ENCODE measurements at places on chromosomes 5 and 9.
A peak's percentile ranks its signal among the peaks of the same experiment; 100 is the strongest.

DNA sequence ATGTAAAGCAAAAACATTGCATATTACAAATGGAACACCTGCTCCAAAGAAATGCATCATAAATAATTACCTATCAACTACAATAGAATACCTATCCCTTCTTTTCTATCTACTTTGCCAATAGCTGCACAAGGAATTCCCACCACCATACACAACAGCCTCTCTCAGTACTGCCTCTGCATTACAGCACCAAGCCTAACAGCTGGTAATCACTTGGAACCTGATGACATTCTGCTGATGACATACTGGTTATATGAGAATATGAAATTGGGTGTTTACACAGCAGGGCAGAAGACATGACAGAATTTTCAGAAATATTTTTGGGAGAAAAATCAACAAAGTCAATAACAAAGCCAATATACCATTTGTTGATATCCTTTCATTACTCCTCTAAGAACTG, 43.2 kb downstream of the PSMB7 start:
- no peak for DNase-seq

DNA sequence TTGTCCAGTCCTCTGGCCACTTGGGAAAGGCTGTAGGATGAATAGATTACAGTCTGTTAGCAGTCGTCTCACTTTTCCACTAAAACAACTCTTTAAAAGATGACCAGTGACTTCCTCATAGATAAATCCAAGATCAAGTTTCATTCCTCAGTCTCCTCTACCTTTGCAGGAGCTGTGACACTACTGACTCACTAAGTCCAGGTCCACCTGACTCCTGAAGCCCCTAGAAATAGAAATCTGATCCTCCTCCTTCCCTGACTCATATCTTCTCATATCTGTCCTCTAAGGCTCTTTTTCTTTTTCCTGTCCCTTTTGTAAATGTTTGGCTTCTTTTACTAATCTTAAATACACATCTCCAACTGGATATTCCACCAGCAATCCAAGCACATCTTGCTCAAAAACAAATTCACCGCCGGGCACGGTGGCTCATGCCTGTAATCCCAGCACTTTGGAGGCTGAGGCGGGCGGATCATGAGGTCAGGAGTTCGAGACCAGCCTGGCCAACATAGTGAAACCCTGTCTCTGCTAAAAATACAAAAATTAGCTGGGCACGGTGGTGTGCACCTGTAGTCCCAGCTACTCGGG, 2.6 kb downstream of the CCDC125 start:
- DNase-seq, result no peak

GRCh38 chr9:74503666-74504065, 6.5 kb downstream of the RORB start:
- no peak for DNase-seq

- DNase-seq, result no peak
These were observed 131.5 kb upstream of the GRHPR start for GRCh38 chr9:37290940-37291485.

DNA sequence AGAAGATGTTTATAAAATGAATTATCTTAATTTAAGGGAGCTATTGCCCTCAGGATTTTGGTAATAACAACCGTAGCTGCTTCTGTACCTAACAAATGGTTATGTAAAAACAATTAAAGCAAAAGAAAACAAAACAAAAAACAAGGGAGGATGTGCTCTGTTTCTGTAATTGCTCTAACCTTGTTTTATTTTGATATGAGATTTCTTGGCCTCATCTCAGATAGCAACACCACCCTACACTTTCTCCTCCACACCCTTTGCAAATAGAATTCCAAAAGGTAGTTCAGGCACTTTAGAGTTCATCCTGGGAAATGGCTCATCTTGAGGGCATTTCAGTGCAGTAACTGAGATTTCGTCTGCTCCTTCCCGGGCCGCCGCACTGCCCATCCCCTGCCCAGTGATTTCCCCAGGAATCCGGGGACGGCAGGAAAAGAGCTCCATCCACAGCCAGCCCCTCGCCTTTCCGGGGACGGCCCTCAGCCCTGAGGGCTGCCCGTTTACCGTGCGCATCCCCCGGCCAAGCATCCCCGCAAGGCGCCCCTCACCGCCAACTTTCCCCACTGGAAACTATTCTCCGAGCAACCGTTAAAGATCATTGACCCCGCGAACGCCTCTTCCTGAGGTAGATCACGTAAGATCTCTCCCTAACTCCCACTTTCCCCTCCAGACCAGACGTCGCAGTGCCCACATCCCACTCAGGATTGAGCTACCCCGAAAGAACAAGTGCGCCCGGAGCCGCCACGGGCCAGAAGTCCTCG, 1.2 kb downstream of the FNBP1 start:
- no peak for DNase-seq

GRCh38 chr9:130042885-130043653, at the start of gene FNBP1:
FNBP1 (minus strand) TSS chr9:130043189; CDS start chr9:130042975, 214 bp downstream.
- DNase-seq, result peak; percentile 80

GRCh38 chr5:170597109-170597751, 93.4 kb downstream of the KCNIP1 start:
- no peak for DNase-seq

DNA sequence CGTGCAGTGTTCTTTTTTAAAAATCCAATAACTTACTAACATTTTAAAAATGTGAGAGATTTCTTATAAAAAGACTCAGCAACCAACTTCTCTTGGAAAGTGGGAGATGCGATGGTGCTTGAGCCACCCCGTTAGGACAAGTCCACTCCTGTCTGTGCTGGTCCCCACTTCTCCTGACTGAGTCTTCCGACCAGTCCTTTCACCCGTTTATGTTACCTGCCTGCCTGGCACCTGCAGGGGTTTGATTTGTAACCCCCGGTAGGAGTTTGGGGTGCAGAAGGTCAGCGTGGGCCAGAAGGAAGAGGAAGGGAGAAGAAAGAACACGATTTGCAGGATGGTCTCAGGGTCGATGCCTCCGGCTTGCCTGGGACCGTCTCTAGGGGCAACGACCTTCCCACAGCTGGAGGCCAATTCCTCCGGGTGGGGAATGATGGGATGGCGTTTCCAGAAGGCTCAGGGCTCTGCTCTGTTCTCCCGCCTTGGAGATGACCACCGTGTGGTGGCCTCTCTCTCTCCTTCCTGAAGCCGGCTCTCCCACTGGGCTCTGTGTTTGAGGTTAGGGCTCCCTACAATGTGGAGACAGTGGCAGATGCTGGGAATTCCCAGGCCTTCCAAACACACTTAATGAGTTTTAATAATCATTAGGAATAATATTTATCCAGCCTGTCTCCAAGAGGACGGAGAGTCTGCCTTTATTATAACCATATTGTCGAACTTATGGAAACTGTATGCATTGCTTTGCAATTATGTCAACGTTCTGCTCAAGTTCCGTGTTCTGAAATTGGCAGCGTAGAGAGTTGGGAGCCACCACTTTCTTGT, 14.8 kb downstream of the COL27A1 start:
- DNase-seq, result no peak

DNA sequence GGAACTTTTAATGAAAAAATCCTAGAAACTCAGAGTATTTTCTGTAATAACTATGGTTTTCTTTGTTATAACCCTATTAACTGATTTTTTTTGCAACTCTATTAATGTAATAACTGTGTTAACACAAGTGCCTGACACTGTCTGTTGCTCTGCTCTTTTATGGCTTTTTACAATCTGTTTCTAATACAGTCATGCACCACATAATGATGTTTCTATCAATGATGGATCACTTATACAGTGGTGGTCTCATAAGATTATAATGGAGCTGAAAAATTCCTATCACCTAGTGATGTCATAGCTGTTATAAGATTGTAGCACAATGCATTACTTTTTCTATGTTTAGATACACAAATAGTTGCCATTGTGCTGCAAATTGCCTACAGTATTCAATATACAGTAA, 123.1 kb upstream of the SV2C start:
- no peak for DNase-seq

DNA sequence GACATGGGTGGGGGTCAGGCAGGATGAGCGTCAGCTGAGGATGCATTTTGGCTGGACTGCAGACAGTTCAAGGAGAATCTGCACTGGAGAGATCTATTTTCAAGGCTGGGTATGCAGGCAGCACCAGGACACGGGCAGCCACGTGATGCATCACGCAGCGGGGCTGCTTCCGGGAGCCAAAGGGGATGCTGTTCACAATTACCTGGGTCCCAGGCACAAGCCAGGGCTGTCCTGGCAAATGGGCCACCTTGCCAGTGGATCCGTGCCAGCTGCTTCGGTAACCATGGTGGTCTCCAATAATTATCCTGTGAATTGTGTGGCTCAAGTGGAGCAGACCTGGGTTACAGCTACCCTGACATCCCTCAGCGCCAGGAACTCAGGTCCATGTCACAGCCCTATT, 17.5 kb downstream of the DBH start:
- DNase-seq, result no peak

- no peak for DNase-seq
These were observed 26.2 kb downstream of the ARL14EPL start for GRCh38 chr5:116058346-116058936.

GRCh38 chr9:35904338-35904737, 1.7 kb upstream of the HRCT1 start:
- no peak for DNase-seq

DNA sequence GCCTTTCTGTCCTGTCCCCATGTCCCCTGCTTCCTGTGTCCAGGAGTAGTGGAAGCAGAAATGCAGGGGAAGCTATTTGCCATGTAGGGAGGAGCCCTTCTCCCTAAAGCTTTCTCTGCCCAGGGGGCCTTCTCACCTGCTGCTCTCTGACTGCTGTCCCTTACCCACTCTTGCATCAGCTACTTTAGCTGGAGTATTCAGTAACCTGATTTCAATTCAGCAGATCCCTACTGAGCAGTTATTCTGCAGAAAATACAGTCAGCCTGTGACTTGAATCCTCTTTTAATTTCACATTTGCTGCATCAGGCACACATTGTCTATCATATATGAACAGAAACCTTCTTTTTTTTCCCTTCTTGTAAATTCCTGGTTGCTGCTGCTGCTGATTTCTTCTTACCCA, 90.4 kb downstream of the MVB12B start:
- no peak for DNase-seq

- DNase-seq, result no peak
These were observed 517.0 kb downstream of the GADD45G start for GRCh38 chr9:90121762-90122161.

DNA sequence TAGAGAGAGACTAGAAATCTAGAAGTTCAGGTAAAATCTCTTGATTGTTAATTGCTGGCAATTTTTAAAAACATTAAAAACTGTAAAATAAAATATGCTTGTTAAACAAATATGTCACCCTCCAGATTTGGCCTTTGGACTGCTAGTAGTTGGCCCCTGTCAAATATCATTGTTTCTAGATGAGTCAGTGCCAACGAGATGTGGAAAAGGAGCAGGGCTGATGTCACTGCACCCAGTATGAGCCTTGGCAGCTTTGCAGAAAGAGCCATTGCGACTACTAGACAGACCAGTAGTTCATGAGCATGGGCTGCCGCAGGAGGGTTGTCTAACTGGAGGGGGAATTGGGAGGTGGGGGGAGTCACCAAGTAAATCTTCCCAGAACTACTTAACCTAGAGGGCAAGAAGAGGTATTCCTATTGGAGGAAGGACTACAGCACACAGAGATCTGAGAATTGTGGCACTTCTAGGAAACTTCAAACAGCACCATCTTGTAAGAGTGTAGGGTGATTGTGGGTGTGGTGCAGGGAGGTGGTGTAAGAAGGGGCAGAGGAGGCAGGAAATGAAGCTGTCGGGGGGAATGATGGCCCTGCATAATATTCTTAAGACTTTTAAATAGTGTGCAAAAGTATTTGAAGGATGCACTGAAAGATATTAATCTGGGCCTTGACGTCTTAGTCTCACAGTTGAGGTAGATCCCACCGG, 7.1 kb upstream of the DOCK2 start:
- DNase-seq, result no peak

- DNase-seq, result no peak
These were observed 45.2 kb upstream of the ANKRD31 start for GRCh38 chr5:75281716-75282465.

- no peak for DNase-seq
These were observed 19.1 kb downstream of the PTGS1 start for GRCh38 chr9:122389799-122390481.

- peak; percentile 28 for DNase-seq
These were observed at the start of gene BARX1 for GRCh38 chr9:93955111-93955980. BARX1 (minus strand) TSS chr9:93955355; CDS start chr9:93955146, 209 bp downstream.

DNA sequence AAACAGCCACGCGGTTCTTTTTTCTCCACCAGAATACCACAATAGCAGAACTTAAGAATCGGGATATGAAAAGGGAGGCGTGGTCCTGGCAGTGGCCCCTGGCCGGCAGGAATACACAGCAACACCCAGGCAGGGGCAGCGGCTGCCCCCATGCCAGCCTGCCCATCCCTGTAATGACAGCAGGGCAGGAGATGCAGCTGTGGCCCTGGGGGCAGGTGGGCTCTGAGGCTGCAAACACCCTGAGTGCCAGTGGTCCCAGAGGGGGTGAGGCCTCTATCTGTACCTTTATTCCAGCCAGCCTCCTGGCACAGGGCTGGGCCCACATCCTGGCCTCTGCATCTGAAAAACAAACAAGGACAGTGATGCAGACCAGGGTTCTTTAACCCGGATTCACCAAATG, 12.4 kb downstream of the DIPK1B start:
- no peak for DNase-seq

- DNase-seq, result no peak
These were observed 21.8 kb upstream of the BARX1 start for GRCh38 chr9:93976973-93977372.

DNA sequence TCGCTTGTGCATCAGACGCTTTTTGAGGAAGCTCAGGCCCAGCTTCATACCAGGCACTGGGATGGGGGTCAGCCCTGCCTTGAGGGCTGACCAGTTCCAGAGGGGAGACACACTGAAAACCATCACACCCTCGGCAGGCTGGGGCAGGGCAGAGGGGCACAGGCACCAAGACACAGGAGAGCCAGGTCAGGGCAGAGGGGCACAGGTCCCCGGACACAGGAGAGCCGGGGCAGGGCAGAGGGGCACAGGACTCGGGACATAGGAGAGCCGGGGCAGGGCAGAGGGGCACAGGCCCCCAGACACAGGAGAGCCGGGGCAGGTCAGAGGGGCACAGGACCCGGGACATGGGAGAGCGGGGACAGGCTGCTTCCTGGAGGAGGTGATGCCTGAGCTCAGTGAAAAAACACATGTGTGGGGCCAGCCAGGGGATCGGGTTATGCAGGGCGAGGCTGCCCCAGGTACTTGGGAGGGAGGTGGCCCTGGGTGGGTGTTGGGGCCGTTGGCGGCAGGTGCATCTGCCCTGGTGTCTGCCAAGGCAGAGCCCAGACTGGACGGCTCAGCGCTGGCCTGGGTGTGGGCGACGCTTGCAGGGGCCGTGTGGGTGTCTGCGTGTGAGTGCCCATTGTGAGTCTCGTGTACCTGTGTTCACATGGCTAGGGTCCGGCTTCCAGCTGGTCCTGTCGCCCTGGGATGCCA, 15.1 kb upstream of the SLC2A6 start:
- DNase-seq, result no peak

GRCh38 chr5:135031813-135032694, 2.0 kb downstream of the PITX1 start:
- DNase-seq, result no peak

- DNase-seq, result no peak
These were observed 4.7 kb downstream of the PDLIM4 start for GRCh38 chr5:132261881-132262845.

GRCh38 chr5:74575741-74576538, 64.6 kb downstream of the ENC1 start:
- peak; percentile 9 for DNase-seq
